ENCODE measurements at places on chromosomes 1 and 21.

- no peak for DNase-seq
Measured at GRCh38 chr21:15688016-15688415, 41.8 kb upstream of the USP25 start.

- no peak for DNase-seq
Measured at GRCh38 chr1:65063025-65063424, 85.0 kb upstream of the AK4 start.

GRCh38 chr1:161913482-161914140, 110.1 kb downstream of the OLFML2B start:
- no peak for DNase-seq

DNA sequence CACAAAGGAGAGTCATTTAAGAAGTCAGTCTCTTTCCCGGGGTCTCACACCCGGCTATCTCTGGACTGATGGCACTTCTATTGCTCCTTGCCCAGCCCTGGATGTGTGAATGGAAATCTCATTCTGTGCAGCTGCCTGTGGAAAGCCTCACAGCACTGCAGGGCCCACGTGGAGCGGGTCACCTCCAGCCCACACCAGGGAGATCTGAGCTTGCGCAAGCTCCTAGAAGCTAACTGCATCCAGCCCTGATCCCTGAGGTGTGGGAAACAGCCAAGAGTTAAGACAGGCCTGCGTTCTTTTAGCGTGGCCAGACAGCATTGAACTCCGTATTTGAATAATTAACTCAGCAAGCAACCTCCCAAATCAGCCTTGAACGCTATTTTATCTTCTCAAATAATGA, 150.5 kb downstream of the LRIG2 start:
- no peak for DNase-seq

DNA sequence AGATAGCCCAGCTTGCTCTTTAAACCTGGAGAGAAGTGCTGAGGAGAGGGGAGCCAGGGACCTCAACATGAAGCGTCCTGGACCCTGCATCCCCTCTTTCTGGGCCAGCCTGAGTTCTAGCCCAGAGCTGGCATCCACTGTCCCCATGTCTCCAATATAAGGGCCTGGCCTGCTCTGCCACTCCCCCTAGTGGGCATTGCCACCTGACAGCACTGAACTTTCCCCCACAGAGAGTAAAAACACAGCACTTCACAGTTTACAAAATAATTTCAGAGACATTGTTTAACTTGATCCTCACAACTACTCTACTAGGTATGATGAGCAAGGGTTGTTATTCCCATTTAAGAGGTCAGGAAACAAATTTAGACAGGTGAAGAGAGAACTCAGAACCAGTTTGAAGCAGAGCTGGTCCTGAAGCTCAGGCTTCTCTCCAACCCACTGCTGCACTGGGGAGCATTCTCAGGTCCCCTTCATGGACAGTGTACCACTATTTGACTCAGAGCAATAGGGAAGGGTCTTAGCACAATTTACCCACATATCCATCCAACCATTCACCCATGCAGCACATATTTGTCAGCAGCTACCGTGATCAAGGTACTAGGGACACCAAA, 151.2 kb downstream of the DMRTA2 start:
- DNase-seq: no peak

DNA sequence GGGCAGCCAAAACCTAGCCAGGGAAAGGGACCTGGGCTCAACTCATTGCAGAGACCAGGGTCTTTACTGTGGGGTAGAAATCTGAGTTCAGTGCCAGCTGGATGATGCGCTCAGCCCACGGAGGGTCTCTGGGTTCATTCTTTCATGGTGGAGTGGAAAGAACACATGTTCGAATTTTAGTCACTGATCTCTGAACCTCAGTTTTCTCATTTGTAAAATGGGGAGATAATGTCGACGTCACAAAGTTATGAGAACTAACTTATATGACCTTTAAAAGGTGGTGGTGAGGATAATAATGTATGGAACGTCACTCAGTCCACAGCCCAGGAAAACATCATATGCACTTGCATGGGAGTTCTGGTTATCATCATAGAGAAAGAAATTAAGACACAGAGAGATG, 1.2 kb upstream of the TAL1 start:
- DNase-seq: no peak

DNA sequence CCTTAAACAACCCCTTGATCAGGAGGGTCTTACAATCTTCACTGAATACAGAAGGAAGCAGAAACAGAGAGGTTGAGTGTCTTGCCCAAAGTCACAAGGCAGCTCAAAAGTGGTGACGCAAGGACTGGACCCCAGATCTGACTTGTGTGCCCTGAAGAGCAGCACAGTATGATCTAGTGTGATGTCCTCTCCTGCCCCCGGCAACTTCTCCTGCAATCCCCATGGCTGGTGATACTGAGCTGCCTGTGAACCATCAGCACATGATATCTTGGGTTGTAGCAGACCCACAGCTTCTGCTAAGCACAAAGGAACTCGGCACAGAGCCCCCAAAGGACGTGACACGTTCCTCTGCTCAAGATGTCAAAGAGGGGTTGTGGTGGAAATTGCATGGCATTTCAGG, 51.2 kb upstream of the EDN2 start:
- DNase-seq: no peak

DNA sequence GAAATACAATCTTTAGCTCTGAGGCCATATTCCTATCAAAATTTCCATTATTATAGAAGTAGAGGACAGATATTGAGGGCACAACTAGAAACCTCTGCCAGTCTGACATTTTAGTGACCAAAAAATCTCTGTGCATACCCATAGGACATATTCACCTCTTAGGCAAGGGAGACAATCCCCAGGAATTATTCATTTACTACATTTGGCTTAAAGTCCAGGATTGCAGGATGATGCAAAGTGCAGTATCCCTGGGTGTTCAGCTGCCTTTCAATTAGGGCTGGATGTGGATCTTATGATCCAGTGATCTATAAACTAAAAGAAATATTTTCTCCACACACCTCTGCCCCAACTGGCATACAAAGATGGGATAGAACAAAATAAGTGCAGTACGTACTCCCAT, 50.9 kb downstream of the PTGS2 start:
- DNase-seq: no peak

DNA sequence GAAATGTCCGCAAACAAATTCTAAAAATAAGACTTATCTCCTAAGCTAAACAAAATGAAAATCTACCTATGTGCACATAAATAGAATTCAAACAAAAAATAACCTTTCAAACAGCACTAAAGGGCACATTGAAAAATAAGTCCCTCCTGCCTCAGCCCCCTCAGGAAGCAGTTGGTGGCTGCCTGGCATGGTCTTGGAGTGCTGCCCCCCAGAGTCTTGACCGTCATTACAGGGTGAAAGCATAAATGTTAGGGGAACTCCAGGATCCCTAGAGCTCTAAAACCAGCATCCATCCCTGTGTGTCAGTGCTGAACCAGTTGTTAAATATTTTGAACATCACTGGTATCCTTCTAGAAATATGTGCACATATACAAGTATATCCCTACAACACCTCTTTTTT, 6.5 kb upstream of the NPL start:
- DNase-seq: no peak

GRCh38 chr1:51600965-51601364, 15.9 kb upstream of the OSBPL9 start:
- DNase-seq: no peak

DNA sequence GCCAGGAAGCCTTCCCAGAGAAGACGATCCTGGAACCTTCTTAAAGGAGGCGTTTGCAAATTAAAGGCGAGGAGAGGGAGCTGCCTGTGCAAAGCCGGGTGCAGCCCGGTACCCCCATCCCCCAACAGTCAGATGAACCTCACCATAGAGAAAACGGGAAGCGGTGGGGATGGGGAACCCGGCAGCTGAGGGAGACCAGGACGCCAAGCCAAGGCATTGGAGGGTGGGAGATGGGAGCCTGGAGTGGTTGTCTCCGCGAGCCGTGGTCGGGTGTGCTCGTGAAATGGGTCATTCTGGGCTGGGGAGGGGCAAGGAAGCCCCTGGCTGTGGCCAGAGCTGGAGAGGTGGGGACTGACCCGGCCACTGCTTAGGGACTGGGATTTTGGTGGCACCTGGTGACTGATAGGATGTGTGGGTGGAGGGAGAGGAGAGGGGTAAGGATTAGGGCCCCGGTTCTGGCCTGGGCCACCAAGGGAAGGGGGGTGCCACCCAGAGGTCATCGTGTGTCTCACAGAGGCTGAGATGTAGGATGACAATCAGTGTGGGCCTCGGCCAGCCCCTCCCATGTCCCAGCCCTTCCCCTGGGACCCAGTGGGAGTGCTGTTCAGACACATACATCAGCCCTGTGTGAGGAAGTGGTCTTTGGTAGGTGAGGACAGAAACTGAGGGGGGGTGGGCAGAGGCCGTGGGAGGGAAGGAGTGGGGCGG, 676 bp upstream of the PADI2 start:
- no peak for DNase-seq

DNA sequence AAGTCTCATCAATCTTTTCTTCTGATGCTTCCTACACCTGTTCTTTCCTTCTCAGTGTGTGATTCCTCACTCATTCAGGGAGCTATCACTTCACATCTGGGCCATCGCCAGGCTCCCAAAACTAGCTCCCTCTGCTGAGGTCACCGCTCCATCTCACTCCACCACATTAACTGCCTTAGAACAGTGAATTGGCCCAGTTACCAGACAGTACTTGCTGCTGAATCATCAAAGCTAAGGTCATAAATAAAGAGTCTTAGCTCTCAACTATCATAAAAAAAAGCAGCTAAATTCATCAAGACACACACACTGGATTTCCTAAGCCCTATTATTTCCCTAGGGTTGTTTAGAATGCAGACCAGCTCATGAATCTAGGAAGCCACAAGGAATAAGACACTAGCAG, 18.8 kb upstream of the SRM start:
- no peak for DNase-seq

DNA sequence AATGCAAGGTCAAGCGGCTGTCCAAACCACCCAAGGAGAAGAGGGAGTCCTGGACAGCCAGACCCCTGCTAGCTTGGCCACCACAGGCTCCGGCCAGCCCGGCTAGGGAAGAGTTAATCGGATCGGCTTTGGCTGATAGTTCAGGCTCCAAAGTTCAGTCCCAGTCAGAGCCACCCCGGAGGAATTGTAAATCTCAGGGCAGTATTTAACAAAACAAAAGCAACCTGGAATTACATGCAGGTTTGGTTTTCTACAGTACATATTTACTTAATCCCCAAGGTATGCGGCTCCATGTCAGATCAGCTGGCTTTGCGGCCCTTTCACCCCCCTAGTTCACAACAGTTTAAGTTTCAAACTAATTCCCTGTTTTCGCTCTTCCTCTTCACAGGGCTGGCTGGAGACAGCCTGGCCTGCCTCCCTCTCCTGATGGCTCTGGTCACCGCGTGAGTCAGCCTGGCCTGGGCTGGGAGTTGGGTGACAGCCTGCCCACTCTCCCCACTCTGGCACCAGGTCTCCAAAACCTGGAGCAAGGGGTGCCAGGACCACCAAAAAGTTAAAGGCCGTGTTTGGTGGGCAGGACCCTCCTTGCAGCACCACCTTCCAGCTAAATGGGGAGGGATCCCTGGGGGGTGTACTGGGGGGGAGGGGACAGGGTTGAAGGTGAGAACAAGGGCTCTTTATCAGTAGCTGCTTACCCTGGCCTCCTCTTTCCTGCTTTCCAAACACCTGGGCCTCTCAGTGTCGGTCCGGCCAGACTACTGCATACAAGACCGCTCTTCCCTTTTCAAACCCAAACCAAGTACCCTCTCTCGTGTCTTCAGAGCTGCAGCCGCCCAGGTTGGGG, 1.9 kb downstream of the DHRS3 start:
- DNase-seq: no peak

DNA sequence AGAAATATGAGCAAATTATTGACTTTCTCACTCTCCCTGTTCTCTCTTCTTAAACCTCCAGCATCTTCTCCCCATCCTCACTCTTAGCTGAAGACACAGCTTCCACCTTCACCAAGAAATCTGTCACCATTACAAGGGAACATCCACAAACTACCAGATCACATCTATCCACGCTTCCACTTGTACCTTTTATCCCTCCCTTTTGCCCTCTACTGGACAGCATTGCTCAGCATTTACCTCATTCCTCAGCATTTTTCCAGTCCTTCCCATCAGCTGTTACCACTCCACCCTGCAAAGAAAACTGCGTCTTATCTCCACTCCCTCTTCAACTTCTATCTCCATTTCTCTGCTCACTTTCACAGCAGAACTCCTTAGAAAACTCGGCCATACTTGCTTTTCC, 42.6 kb downstream of the KCNJ6 start:
- DNase-seq: no peak

DNA sequence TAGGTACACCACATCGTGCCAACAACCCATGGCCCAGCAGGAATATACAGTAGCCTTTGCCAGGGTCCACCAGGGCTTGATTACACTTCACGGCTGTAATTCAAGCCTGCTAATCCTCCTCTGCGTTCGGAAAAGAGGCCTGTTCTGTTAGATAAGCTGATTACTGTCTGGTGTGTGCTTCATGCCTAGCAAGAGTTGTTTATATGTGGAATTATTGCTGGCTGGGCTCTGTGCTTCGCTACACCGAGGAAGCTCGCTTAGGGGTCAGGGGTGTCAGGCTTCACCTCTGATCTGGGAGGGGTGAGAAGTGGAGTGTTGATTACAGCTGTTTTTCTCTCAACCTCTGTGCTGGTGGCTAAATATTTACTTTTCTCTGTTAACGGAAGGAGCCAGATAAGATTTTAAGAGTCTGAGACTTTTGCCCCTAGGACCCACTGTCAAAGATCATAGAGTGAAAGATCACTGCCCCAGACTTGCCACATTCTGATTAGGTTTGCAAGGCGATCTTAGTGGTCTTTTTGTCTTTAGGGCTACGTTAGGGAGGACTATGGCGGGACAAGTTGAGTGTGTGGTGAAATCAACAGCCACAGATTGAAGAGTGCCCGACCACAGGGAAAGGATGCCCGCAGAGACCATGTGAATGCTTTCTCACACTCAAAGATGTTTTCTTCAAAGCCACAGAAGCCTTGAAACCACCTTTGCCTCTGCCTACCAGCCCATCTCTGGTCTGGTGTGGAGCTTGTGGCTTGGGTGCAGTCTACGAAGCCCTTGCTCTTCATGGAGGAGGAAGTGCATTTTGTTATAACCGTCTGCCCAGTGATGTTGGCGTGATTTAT, 216.1 kb downstream of the PBX1 start:
- no peak for DNase-seq

GRCh38 chr1:247966532-247967204, 1.6 kb downstream of the OR2AK2 start:
- no peak for DNase-seq

- DNase-seq: no peak
Measured at GRCh38 chr1:51649593-51650091, 32.8 kb downstream of the OSBPL9 start.

Data from SIG-M5 (cell line).